Fibroblast of the conjunctiva (primary cell): ENCODE measurements at places on chromosomes 7 and 10.

- DNase-seq, result no peak
These were observed 11.3 kb upstream of the AKR1C2 start for GRCh38 chr10:5014936-5015335.

- DNase-seq, result no peak
These were observed 48.6 kb downstream of the ARHGAP19 start for GRCh38 chr10:97243836-97244235.

DNA sequence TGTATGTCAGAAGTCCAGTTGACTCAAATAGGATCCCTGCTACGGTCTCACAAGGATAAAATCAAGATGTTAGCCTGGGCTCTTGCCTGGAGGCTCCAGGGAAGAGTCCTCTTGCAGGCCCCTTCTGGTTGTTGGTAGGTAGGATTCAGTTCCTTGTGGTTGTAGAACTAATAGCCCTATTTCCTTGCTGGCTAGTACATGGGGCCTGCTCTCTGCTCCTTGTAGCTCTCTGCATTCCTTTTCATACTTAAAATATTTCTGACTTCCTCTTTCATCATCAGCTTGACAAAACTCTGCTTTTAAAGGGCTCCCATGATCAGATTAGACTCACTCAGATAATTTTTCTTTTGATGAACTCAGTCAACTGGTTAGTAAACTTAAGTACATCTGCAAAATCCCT lies 756.7 kb downstream of the GATA3 start:
- DNase-seq, result no peak

GRCh38 chr10:32943395-32943794 lies 14.6 kb downstream of the ITGB1 start:
- DNase-seq, result no peak

DNA sequence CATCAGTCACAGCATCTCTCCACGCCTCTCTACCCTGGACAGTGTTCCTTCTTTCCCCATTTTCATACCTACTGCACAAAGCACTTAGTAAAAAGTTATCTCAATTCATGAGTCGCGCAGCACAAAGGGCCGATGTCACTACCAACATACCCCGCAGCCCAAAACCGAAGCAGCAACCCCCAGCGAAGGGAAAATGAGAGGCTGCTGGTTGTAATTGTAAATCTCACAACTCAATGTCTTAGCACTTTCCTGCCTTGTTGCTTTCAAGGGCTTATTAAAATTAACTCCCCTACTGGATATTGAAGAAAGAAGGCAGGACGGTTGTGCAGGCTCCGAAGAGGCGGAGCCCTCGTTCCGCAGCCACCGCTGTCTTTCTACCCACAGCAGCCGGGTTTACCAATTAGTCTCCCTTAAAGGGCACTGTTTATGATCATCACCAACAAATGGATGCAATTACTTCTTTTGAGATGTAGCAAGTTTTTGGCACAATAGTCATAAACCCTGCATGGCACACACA lies 6.5 kb downstream of the DIP2C start:
- DNase-seq, result no peak

GRCh38 chr7:31074120-31074383 lies 21.9 kb downstream of the ADCYAP1R1 start:
- DNase-seq, result no peak

DNA sequence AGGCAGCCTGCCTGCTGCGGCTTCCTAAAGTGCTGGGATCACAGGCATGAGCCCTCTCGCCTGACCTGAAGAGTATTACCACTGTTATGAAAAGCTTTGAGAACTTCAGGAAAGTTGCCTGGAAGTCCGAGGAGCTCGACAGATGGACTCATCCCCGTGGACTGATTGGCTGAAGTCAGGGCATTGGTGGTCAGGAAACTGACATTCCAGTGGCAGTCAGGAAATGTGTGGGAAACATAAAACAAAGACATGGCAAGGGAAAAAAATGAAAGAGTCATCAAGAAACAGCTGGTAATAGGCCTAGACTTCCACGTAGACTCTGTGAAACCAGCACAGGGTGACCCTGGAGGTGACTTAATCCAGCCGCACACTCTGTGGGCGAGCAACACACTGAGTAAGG lies 123.3 kb downstream of the CDH23 start:
- no peak for DNase-seq
